ENCODE measurements at places on chromosomes 3 and 15.
A peak's percentile ranks its signal among the peaks of the same experiment; 100 is the strongest.

GRCh38 chr15:81358248-81358647 is 15.8 kb downstream of the TMC3 start:
- no peak for DNase-seq

DNA sequence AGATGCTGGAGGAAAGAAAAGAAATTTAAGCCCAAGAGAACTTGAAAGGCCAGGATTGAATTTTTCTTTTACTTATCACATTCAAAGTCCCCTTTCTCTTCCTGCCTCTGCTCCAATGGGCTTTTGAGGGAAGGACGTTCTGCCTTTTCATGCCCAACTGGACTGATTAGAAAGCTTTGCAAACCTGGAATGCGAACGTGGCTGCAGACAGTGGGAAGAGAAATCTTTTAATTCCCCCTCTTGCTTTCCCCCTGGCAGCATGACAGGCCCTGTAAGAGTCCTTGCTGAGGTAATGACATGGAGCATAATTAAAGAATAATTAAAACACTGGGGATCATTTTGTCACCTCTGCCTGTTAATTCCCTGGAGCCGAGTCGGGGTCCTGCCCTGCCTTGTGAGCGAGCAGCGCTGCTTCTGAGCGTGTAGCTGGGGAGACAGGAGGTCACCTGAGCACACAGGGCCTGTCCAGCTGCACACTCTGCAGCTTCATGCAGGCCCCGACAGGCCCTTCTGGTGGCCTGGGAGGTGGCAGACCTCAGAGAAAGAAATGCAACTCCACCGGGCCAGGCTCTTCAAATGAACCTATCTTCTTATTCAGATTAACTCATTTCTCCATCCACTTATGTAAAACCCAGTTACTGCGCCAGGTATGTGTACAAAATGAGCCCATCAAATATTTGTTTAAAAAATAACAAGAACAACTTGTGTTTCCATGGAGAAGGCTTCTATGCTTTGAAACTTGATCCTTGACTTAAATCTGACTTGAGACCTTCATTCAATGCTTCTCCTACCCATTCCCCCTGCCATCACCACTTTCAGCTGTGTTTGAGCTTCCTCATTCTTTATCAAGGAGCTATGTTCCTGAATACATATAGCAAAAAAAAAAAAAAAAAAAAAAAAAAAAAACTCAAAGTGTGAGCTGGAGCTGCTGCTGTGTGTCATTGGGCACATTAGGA is 628.2 kb upstream of the CFAP20DC start:
- DNase-seq = no peak

GRCh38 chr15:70016511-70016994 is 81.2 kb downstream of the TLE3 start:
- DNase-seq = no peak

GRCh38 chr3:3200632-3201212 is 21.2 kb upstream of the CRBN start:
- DNase-seq = peak; percentile 33

DNA sequence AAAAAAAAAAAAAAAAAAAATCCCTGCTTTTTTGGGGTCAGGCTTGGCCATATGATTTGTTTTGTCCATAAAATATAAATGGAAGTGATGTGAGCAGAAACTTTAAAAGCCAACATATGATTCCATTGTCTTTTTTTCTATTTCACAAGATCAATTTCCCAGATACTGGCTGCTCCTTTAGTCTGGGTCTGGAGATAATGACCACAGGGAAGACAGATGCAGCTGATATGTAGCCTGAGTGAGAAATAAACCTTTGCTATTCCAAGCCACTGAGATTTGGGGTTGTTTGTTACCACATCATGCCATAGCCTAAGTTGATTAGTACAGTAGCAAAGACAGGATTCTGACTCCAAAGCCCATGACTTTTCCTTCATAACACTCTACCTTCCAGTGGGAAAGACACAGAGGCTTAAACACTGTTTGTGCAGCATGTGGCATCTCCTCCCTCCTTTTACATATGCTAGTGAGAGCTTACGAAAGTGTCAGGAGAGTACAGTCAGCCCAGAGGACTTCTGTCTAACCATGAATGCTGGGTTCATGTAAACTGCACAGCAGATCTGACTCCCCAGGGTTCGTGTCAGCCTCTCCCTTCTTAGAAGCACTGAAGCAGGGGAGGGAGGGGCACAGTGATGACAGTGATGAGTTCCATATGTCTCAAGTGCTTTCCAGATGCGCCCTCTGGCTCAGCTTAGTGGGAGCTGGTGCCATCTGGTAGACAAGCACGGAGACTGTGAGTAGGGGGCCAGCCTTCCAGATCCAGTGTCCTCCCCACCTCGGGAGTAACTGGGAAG is 36.7 kb upstream of the SLC7A14 start:
- peak; percentile 98 for DNase-seq

DNA sequence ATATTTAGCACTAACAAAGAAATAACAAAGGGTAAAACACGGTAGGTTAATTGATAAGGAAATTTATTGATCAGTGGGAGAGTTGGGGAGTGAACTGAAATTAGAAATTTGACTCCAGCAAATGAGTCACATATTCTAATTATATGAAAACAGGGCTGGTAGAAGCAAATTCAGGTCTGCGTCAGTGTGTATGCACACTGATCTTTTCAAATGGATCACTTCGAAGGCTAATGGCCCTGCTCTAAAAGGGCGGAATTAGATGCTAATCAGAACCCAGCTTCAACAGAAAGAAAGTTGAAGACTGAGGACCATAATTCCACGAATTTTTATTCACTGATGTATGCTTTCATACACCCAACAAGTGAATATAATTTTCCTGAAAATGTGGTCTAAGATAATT is 762.4 kb upstream of the DPPA4 start:
- no peak for DNase-seq

DNA sequence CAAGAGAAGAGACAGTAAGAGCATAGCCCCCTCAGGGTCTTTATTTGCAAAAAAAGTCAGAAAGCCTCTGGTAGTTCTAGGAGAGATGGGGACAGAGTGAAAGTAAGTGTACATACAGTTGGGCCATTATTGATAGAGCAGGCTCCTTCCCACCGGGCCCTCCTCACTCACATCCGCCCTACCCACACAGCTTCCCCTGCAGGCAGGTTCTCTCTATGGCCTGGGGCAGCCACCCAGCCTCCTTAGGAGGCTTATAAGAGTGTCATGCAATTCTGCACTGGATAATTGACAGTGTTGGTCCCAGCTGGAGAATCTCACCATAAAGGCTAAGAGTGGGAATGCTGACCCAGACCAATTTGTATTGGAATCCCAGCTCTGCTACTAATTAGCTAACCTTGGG is 49.5 kb downstream of the SLC30A4 start:
- no peak for DNase-seq

- DNase-seq = no peak
Measured at GRCh38 chr3:94162700-94163099, 99.8 kb downstream of the NSUN3 start.

DNA sequence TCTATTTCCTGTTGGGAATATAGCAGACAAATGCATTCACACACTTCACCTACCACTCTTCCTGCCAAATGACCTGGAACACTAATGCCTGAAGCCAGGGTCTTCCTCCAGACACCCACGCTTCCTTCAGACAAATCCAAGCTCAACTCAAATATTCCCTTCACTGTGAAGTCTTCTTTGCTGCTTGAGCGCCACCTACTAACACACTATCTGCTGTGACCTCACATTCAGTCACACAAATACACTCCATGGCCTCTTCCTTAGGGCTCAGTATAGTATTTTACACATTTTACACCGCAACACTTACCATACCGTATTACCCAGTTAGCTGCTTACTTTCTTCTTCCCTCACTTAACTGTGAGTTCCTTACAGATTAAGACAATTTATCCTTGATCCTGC is 149.4 kb downstream of the SHOX2 start:
- DNase-seq = no peak

DNA sequence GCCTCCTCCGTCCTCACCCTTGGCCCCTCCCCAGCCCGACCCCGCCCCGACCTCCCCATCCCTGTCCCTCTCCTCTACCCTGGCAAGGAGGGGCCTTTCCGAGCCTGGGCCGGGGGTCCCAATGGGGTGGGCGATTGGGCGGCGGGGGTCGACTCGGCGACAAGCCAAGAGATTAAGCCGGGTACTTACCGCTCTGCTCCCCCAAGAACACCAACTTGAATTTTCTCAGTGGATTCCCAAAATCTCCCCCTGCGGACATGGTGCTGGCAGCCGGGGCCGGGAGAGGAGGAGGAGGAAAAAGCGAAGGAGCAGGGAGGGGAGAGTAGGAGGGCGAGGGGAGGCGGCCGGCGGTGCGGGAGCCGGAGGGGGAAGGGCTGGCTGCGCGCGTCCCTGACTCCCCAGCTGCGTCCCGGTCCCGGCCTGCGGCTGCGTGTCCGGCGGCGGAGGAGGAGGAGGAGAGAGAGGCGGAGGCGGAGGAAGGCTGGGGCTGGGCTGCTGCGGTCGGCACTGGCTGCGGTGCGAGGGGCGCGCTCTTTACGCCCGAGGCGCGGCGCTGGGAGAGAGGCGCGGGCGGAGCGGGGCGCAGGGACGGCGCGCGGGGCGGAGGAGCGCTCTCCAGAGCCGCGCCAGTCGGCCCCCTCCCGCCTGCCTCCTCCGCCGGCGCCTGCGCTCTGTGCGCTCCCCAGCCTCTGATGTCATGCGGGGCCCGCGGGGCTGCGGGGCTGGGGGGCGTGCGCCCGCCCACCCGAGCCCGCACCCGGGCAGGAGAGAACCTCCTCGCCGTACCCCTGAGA is at the start of gene RAB6B:
Gene RAB6B, minus strand, starts transcription at position 675 of the 794 bp plus-strand sequence. Its CDS starts 416 bp downstream, at position 259.
- peak; percentile 30 for DNase-seq

DNA sequence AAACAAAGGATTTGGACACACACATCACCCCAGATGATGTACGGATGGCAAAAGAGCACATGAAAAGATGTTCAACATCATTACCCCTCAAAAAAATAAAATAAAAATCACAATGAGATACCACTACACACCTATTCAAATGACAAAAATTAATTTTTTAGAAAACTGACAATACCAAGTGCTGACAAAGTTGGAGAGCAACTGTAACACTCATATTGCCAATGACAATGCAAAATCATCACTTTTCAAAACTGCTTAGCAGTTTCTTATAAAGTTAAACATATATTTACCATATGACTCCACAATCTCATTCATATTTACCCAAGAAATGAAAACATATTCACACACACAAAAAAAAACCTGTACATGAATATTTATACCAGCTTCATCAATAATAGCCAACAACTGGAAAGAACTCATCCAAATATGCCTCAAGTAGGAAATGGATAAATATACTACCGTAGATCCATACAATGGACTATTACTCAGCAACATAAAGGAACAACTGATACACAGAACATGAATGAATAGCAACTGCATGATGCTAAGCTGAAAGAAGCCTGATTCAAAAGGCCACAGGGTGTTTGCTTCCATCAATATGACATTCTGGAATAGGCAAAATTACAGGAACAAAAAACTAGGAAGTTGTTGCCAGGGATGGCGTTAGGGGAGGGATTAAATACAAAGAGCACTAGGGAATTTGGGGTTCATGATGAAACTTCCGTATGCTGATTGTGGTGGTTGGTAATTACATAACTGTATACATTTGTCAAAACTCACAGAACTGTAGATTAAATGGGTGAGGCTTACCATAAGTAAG is 1.3 kb downstream of the FSIP1 start:
- no peak for DNase-seq

DNA sequence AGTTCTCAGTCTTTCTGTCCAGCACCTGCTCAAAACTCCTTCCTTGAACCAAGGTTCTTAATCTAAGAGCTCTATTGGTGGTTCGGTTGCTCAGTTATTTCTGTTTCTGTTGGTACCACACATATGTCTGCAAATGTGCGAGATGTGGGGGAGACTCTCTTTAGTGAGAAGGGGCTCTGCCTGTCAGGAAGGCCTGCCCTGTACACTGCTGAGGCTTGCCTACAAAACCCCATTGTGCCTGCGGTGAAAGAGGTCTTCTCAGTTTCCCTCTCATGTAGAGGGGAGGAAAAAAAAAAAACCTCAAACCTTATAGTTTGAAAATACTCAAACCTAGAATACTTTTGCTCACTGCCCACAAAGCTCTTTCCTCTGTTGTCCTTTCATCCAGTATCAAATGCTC is 142.4 kb downstream of the CLSTN2 start:
- no peak for DNase-seq

- DNase-seq = no peak
Measured at GRCh38 chr15:42057799-42058646, 36.3 kb downstream of the PLA2G4D start.

- DNase-seq = no peak
Measured at GRCh38 chr15:96410175-96411055, 79.9 kb downstream of the NR2F2 start.

GRCh38 chr3:45968149-45968548 is 24.9 kb downstream of the CXCR6 start:
- DNase-seq = no peak

DNA sequence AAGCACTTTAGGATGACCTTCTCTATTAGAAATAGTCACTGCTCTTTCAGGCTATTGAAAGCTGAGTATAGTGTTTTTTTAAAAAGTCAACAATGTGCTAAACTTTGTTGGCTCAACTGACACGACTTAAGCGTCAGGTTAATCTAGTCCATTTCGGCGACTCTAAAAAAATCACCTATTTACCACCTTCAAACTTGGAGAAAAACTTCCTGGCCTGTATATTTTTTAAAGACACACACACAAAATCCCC is 517.8 kb downstream of the FOXP1 start:
- no peak for DNase-seq

GRCh38 chr3:46417841-46418611 is 11.0 kb downstream of the CCRL2 start:
- no peak for DNase-seq

GRCh38 chr3:127041933-127042332 is 59.0 kb downstream of the PLXNA1 start:
- no peak for DNase-seq

- DNase-seq = no peak
Measured at GRCh38 chr15:91472316-91472756, 372.3 kb downstream of the SV2B start.

- no peak for DNase-seq
Measured at GRCh38 chr15:66601521-66601920, 35.7 kb upstream of the LCTL start.

DNA sequence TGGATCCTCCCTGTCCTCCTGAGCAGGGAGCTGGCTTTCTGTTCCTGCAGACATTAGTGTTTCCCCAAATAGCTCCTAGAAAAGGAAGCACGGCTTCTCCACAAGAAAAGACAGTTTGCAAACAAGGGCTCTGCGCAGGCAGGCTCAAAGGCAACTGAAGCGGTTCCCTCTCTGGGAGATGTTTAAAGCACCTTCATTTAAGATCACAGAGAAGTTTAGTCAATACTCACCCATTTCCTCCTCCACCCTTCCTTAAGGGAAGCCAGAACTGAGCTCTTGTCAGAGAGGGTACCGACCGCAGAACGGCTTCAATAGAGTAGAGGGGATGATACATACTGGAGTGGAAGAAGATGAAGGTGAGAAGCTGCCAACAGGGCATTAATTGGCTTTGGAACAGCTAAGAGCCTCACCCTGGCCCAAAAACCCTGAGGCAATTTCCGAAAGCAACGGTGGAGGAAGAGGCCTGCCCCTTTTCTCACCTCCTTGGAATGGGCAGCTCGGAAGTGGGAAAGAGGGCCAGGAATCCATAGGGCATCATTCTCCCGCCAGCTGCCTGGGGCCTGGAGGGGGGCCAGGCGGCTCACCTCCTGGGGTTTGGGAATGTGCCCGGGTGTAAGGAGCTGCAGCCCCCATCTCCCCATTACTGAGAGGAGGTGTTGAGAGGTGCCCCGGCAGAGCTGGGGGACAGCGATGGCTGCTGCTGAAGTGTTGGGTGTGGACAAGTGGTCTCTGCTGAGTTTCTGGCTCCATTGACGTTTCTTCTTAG is 4.8 kb upstream of the EPHB3 start:
- no peak for DNase-seq
